ENCODE measurements at places on chromosomes 1 and 21.

DNA sequence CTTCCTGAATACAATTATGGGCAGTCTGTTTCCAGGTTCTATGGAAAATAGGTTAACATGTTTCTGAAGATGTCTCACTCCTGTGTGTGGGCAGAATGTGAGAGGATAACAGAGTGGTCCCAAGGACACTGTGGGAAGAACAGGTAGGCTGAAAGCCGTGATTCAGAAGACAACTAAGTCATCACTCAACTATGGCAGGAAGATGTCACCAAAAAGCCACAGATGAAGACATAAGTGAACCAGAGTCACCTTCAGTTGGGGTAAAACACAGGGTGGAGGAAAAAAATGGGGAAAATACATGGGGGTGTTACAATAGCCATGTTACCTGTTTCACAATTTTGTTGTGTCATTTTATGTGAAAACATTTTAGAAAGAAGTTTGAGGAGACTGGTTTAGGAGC is 75.1 kb downstream of the UCHL5 start:
- DNase-seq, result no peak

GRCh38 chr1:23380719-23381118 is 11.1 kb upstream of the ZNF436 start:
- no peak for DNase-seq

DNA sequence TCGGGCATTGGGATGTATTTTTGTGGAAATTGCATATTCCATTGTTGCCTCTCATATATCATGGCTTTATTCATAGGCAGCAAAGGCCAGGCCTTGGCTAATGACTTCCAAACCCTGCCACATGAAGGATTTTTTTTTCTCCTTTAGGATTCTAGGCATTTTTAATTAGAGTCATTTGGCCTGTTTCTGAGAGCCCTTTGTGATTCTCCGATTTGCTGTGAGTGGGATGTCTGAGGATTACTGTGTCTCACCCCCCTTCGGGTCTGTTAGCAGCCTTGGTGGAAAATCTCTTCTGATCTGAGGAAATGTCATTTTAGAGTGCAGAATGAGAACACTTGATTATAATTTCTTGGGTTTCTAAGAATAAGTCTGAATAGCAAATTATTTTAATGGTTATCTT is 253.5 kb downstream of the NTNG1 start:
- no peak for DNase-seq

GRCh38 chr21:43693981-43694380 is 24.9 kb upstream of the PDXK start:
- DNase-seq, result no peak

DNA sequence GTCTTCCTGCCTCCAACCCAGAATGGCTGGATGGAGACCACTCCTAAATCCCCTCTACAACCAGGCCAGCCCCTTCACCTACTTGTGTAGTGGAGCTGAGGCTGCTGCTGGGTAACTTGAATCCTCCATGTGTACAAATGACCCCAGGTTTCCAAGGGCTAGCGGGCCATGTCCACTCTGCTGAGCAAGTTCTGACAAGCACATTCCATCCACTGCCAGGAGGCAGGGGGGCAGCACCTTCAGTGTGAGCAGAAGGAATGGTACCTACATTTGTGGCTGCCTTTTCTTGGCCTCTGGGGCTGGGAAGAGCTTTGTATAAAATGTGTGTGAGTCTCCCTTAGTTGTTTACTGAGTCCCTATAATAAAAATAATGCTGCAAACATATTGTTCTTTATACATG is 14.5 kb downstream of the KIAA0040 start:
- no peak for DNase-seq

- peak; percentile 40 for DNase-seq
These were observed 61.7 kb downstream of the FCRL5 start for GRCh38 chr1:157490467-157491165.

GRCh38 chr1:214515544-214516433 is 35.6 kb downstream of the PTPN14 start:
- DNase-seq, result no peak

GRCh38 chr1:171645553-171646248 is 6.8 kb downstream of the MYOC start:
- no peak for DNase-seq

DNA sequence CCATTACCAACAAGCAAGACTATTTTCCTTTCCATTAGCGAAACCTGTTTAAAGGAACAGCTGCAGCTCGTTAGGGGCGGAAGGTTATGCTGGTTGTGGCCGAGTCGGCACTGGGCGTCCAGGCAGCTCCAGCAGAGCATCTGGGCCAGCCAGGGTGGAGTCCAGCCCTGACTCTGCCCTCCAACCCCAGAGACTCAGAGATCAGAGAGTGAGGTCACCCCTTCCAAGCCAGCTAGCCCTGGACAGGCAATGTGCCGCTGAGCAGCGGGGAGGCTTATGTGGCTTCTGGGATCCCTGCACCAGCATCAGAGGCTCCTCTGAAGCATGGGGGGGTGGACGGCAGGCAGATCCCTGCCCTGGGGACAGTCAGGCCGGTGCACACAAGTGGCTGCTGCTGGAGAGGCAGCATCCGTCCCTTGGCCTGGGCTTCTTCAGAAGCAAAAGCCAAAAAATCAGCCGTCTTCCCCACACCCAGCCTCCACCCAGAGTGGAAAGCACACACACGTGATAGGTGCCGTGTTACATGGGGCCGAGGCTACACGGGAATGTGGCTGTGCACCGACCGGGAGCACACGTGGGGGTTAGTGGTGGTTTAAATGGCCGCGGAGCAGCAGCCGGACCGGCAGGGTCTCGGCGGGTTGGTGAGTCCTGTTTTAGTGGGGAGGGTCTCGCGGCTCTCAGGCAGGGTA is 30.1 kb downstream of the SLC66A1 start:
- DNase-seq, result no peak

DNA sequence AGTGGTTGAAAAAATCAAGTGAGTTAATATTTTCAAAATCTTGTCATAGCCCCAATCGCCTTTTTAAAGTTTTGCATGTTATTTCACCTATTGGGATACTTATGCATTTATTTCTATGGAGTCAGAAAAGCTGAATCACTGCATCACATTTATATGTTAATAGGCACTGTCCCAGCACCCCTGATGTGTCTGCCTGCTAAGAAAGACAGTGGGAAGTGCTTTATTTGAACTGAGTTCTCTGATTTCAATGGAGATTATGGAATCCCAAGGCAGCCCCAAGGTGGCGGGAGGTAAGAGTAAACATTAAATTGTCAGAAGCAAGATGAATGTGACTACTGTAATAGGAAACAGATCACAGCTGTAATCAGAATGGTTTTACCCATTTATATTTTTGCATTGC is 2225.7 kb downstream of the NCAM2 start:
- no peak for DNase-seq
